ENCODE measurements at places on chromosomes 5 and 9. TPM values are rescaled to one million over a fixed set of nuclear protein-coding genes. Genes with fewer than 3 reads are reported as not detected.

Gene NEUROG1
- total RNA-seq: not detected

Gene OR1J1
- total RNA-seq: not detected

Gene ZNF300
- total RNA-seq: 2.4 TPM

Gene ZDHHC11B
- 0.34 TPM for total RNA-seq

Gene ADAMTS19
- not detected for total RNA-seq

Gene SAXO1
- not detected for total RNA-seq

Gene ESM1
- not detected for total RNA-seq

Gene PCDHB8
- total RNA-seq: 1.1 TPM

Gene CDKN2B
- total RNA-seq: 95.4 TPM

Gene SLCO6A1
- not detected for total RNA-seq

Gene TMEM215
- not detected for total RNA-seq

Gene SHISAL2B
- total RNA-seq: not detected

Gene QSOX2
- 5.3 TPM for total RNA-seq

Gene C7
- 72.4 TPM for total RNA-seq

Gene ZFP2
- total RNA-seq: 1.5 TPM

Gene ZNF658
- total RNA-seq: 3.8 TPM

Gene DMGDH
- total RNA-seq: 11.7 TPM

Gene LIX1
- not detected for total RNA-seq

Gene IFNA13
- not detected for total RNA-seq

Gene PCDH1
- total RNA-seq: 20.3 TPM

Gene FASTKD3
- 9.2 TPM for total RNA-seq

Gene AFAP1L1
- total RNA-seq: 99.8 TPM

Gene ZNF354C
- total RNA-seq: 7.5 TPM

Gene IPPK
- 5.4 TPM for total RNA-seq

Gene SLC4A9
- 0.17 TPM for total RNA-seq

Gene SCGB3A2
- not detected for total RNA-seq

Gene CER1
- total RNA-seq: not detected

Gene RANBP17
- total RNA-seq: 4.4 TPM

Gene BOD1
- total RNA-seq: 47.6 TPM

Gene SLC26A2
- 11.4 TPM for total RNA-seq

Gene ANKRD18A
- 0.33 TPM for total RNA-seq

Gene PCDHA4
- total RNA-seq: 0.66 TPM

Gene SOX30
- total RNA-seq: not detected

Gene PTGES2
- 26.6 TPM for total RNA-seq

Gene RXRA
- total RNA-seq: 53.5 TPM

Gene WDR70
- total RNA-seq: 30.3 TPM

Gene OR1Q1
- total RNA-seq: not detected
